ENCODE measurements at places on chromosomes 11 and 22. TPM values are rescaled to one million over a fixed set of nuclear protein-coding genes. Genes with fewer than 3 reads are reported as not detected.

Gene WNT7B
- total RNA-seq = 15.0 TPM

GRCh38 chr11:3944198-3944597, 88.7 kb downstream of the STIM1 start:
- DNase-seq = no peak

Gene ARHGAP8
- not detected for total RNA-seq

DNA sequence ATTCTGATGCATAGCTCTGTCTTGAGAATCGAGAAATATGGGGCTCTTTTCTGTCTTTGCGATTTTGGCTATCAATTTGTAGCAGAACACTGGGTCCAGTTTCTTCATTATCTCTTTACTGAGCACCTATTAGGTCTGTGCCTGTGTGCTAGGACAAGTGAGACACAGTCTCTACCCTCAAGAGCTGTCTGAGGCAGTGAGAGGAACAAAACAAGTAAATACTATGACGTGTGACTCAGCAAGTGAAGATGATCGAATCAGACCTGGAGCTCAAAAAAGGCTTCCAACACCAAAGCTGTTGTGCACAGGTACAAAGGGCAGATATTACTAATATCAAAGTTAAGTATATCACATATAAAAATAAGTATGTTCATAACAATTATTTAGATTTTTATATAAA, 52.4 kb downstream of the LGR4 start:
- no peak for DNase-seq

Gene DEFB131B
- total RNA-seq = not detected

All from HT1080 (cell line).